ENCODE measurements at places on chromosomes 1 and 21.

DNA sequence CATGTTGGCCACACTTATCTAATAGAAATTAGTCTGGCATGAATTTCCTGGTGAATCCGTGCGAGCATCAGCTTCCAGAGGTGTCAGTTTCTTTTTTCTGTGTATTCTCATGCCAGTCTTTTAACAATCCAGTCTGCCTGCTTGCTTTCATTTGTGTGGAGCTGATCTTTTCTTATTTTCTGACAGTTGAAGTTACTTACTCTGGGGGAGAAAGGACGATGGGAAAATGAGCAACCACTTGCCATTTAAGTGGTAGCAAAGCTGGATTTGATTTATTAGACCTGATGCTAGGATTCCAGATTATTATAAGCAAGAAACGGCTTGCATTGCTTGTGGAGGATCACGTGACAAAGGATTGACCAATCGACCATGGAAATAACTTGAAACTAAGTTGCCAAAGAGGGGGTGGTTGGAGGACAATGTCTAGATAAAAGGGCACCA lies 24.3 kb upstream of the APP start:
- DNase-seq: no peak

GRCh38 chr1:245025525-245025924 lies 129.3 kb upstream of the KIF26B start:
- DNase-seq: no peak

GRCh38 chr1:36705629-36706028 lies 222.9 kb upstream of the CSF3R start:
- DNase-seq: no peak

DNA sequence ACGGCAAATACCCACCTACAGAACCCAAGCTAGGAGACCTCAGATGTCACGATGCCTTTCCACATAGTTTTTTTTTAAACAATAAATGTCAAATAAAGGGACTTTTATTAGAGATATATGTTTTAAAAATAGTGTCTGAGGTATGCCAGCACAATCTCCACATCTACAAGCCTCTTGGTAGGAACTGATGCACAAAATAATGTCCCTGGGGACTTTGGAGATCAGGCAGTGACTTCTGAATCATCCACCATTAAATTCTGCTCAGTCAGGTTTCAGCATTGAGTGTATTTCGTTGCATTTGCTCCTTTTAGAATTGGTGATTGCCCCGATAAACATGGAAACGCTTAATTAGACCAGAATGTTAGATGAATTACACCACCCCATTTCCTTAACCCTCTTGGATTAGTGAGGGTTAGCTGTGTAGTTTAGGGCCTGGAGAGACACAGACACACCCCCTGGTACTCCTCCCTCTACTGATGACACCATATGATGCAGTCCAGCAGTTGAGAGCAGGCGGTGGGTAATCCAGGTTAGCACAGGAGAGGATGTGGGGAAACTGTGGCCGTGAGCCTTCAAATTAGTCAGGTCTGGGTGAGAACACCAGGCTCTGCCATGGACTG lies 33.6 kb downstream of the LGR6 start:
- DNase-seq: no peak

DNA sequence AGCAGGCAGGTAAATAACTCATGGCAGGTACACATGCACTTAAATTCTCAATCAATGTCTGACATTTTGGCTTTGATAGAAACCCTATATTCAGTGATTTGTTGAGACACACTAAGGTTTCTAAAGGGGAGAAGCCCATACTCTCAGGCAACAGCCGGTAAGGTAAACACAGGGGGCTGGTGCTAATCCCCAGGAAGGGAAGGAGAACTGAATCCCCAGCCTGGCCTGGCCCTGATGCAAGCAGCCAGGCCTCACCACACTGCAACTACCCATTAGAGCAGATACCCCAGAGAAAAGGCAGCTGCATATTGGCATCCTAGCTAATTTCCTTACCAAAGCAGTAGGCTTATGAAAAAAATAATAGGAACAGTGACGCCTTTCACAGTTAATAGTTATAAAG lies 116.5 kb upstream of the LRRC7 start:
- no peak for DNase-seq

GRCh38 chr1:169487561-169487960 lies 1.8 kb upstream of the SLC19A2 start:
- DNase-seq: no peak

GRCh38 chr21:16034446-16035190 lies 304.8 kb downstream of the USP25 start:
- no peak for DNase-seq

- DNase-seq: no peak
These were observed 318.3 kb downstream of the MATN1 start for GRCh38 chr1:30405081-30405480.

All from activated CD4-positive, alpha-beta T cell treated with anti-CD3 and anti-CD28 coated beads for 1 hour (primary cell).